ENCODE measurements at places on chromosomes 12 and 14. TPM values are rescaled to one million over a fixed set of nuclear protein-coding genes. Genes with fewer than 3 reads are reported as not detected.

GRCh38 chr14:101400830-101401229 is 160.5 kb upstream of the DIO3 start:
- DNase-seq, result no peak

DNA sequence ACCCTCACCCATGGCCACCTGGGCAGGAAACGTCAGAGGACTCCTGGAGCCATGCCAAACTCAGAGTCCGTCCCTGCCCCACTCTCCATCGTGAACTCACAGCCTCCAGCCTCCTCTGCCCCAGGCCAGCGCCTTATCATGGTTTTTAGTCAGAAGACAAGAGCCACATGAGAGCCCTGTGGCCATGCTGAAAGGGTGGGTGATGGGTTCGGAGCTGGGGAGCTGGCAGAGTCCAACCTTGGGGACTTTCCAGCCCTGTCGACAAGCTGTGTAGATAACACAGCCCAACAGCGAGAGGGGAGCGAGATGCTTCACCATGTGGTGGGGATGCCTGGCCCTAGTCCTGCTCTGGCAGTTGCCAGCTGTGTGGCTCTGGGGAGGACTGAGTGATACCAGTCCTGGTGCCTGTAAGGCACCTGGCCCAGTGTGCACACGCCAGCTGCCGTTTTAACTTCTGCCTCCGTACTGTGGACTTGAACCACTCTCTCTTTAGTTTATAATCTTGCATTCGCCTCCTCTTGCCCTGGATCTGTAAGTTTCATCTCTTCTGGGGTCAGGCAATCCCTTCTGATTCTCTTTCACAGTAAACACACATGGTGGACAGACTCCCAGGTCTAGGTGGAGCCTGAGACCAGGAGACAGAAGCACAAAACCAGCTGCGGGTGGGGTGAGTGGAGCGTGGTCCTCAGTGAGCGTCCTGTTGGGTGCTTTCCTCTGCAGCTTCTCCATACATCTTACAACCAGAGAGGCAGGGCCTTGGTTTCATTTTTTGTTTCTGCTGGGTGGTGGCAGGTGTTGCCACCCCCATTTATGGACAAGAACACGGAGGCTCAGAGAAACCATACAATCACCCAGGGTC is 55.3 kb downstream of the RIN3 start:
- no peak for DNase-seq

- no peak for DNase-seq
These were observed 115.8 kb upstream of the CCDC198 start for GRCh38 chr14:57609192-57610075.

- peak; percentile 99 for DNase-seq
These were observed 53.0 kb downstream of the SLC25A47 start for GRCh38 chr14:100375963-100376735.

DNA sequence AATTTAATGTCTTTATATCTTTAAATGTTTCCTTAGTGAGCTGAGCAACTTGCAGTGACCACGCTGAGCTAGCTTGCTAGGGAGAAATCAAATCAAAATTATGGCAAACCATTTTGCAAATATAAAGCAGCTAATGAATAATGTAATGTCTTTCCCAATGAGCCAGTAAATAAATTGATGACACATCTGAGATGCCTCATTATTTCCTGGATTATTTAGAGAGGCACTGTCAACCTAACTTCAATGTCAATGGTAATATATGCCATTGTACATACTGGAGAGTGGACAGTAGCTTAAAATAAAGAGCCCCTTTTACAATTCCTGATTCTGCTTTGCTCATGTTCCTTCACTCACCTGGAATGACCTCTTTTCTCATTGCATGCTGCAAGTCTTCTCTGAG is 182.6 kb downstream of the PHLDA1 start:
- DNase-seq, result no peak

DNA sequence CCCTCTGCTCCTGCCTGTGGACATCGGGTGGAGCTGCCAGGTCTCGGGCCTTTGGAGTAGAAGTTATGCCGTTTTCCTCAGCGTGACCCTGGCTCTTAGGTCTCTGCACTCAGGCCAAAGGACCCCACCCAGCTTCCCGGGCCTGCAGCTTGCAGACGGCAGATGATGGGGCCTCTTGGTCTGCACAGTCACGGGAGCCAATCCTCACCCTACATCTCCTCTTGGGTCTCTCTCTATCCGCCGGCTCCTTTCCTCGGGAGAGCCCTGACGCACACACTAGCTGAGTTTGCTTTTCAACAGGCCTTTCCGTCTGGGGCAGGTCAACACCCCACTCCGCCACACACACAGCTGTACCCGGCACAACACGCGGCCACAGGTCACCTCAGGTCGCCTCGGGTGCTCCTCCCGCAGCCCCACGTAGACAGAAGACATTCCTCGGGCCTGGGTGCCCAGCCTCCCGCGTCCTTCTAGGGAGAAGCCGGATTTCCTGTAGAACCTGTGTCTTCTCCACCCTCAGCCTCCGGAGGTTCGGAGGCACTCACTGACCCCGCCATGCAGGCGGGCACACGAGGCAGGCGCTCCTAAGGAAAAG is 9.9 kb downstream of the GALNT9 start:
- DNase-seq, result no peak

DNA sequence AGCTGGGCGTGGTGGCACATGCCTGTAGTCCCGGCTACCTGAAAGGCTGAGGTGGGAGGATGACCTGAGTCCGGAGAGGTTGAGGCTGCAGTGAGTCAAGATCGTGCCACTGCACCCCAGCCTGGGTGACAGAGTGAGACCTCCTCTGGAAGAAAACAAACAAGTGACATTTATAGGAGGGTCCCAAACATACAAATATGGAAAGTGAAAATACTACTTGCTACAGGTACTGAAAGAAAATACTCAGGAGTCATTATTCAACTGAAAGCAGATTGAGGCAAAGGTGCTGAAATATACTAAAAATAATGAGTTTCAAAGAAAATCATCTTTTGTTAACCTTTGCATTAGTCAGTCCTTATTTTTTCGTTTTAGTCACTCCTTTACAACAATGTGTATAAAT is 53.5 kb downstream of the ETV6 start:
- DNase-seq, result no peak

DNA sequence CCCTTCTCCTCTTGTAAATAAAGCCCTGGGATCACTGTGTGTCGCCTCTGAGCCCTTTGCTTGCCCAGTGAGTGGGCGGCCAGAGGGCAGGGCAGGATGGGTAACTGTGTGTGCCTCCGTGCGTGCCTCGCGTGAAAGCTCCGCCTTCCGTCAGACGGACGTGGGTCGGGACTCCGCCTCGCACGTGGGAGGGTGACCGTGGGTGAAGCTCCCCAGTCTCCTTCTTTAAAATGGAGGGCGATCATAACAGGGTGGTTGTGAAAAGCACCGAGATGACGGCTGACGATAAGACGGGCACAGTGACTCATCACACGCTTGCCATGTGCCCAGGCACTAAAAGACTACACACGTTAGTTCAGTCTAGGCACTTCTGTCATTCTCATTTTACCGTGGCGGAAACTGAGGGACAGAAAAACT is 9.2 kb downstream of the PHB2 start:
- DNase-seq, result peak; percentile 86

DAD1 gene
- 353 TPM for total RNA-seq

FAM90A1 gene
- total RNA-seq, result 0.17 TPM

IL26 gene
- total RNA-seq, result not detected

SCNN1A gene
- total RNA-seq, result 0.23 TPM

CLEC6A gene
- total RNA-seq, result not detected

SYT10 gene
- not detected for total RNA-seq

CMKLR1 gene
- total RNA-seq, result 0.51 TPM

ABHD12B gene
- not detected for total RNA-seq

TMEM121 gene
- 8.7 TPM for total RNA-seq

KRT3 gene
- total RNA-seq, result not detected

TSHR gene
- not detected for total RNA-seq

PTGES3 gene
- 147 TPM for total RNA-seq

Data from Daoy (cell line).